ENCODE measurements at places on chromosomes 16 and 17.
A peak's percentile ranks its signal among the peaks of the same experiment; 100 is the strongest.

- DNase-seq: no peak
Observed at GRCh38 chr16:17098685-17099084, 372.1 kb downstream of the XYLT1 start.

GRCh38 chr17:81237591-81238489 is 1.0 kb downstream of the TEPSIN start:
- no peak for DNase-seq

DNA sequence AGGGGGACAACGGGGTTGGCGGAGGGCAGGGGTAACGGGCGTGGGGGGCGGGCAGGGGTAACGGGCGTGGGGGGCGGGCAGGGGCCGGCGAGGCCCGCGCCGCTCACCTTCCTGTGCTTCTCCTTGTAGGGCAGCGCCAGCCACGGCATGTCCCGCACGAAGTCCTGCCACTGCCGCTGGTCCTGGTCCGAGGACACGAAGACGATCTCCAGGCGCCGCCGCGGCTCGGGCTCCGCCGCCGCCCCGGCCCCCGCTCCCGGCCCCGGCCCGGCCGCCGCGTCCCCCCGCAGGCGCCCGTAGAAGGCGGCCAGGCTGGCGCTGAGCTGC is 401 bp downstream of the NXN start:
- DNase-seq: peak; percentile 15

GRCh38 chr17:74280093-74280513 is 6.1 kb downstream of the DNAI2 start:
- DNase-seq: peak; percentile 33

DNA sequence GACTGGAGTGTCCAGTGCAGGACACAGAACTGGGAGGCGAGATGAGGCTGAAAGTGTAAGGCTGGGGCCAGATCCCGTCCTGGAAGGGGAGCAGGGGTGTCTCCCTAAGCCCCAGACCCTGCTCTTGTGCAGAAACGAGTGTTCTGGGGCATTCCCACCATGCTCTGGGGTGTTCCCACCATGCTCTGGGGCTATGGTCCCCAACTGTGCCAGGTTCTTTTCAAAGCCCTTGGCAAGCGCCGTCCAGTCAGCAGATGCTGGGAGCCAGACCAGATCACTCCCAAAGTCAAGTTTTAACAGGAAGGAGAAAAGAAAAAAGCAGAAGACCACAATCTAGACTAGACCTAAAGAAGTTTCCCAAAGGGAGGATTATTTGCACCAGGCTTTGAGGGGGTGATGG is 2.5 kb downstream of the TAX1BP3 start:
- DNase-seq: no peak

DNA sequence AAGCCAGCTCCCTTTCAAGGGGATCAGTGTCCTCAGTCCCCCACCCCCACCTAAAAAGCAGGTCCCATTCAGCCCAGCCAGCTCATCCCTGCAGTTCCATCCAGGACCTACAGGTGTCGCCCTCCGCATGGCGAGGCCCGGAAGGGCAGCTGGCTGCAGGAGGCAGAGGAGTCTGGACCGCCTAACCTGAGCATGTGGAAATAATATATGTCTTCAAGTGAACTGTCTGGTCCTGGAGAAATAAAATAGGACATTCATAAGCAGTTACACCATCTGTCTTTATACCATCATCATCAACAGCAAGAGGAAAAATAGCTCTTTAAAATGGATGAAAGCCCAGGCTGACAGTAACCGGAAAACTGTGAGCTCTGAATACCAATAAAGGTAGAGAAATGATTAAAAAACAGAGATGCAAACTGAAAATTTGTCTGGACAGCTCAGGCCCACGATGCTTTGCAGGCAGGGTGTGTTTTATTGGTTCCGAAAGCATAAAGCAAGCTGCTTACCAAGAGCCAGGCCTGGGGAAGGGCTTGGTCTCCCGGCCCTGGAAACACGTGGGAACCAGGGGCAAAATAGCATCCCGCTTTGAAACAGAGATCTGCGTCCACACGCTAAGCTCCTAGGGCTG is 215.2 kb downstream of the ZFHX3 start:
- DNase-seq: peak; percentile 67

- no peak for DNase-seq
Observed at GRCh38 chr16:68179855-68180254, 56.1 kb downstream of the ESRP2 start.

- DNase-seq: no peak
Observed at GRCh38 chr17:1803280-1803679, 26.4 kb downstream of the SMYD4 start.

DNA sequence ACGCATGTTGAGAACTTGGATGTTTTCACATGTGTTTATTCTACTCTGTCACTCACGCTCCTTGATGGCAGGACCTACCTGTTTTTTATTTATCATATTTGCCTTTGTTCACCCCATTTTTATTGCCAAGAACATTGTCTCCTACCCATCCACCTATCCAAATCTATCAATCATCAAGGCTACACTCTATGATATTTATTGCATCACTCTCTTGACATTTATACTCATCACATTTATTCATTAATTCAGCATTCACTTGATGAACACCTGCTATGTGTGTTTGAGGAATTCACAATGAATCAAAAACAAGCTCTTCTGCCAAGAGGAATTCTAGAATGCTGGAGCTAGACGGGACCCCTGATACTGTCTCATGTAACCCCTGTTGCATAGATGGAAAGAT is 94.5 kb upstream of the ZNF469 start:
- no peak for DNase-seq

DNA sequence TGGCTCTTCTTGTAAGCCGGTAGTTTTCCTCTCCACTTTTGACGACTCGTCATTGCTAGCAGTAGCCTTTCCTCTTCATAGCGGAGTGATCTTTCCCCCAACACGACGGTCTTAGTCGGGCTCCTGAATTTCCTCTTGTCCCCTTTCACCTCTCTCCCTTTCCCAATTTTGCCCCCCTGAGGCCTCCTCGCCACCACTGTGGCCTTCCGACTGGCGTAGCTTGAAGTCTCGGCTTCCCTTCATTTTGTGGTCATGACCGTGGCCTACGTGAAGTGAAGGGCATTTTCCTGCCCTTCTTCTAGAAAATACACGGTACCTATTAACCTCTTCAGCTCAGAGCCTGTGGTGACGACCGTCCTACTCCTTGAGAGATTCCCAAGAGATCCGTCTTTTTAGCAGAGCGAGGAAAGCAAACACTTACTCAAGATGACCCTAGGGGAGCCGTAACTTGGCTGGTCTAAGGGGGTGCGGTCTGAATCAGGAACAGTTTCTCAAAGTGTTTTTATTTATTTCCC is 787 bp downstream of the PRKAR1A start:
- DNase-seq: no peak

DNA sequence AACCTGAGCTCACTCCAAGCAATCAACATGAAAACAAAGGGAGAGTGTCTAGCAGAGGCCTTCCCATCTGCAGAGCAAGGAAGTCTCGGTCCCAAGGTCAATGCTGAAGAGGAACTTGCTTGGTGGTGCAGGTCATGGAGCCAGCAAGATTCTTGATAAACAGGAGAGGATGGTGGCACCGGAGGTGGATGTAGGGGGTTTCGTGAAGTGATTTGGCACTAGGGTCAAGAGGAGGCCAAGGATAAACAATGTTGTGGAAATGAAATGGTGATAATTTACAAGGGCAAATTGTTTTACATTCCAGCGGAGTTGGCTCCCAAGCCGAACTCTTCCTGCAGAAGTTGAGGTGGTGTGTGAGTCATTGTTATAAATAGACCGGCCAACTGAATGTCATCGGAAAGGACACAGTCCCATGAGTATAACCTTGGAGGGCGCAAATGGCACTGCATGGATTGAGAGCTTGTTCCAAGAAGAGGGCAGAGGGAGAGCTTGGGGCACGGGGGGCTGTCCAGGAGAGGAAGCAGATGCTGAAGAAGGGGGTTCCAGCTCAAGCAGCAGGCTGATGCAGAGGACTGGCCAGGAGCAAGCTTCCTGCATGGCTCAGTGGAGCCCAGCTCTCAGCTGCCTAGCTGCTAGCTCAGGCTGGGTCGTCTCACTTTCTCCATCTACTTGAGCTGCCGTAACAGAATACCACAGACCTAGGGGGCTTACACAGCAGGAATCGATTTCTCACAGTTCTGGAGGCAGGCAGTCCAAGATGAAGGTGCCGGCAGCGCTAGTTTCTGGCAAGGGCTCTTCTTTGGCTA is 136.6 kb downstream of the COPRS start:
- DNase-seq: no peak

DNA sequence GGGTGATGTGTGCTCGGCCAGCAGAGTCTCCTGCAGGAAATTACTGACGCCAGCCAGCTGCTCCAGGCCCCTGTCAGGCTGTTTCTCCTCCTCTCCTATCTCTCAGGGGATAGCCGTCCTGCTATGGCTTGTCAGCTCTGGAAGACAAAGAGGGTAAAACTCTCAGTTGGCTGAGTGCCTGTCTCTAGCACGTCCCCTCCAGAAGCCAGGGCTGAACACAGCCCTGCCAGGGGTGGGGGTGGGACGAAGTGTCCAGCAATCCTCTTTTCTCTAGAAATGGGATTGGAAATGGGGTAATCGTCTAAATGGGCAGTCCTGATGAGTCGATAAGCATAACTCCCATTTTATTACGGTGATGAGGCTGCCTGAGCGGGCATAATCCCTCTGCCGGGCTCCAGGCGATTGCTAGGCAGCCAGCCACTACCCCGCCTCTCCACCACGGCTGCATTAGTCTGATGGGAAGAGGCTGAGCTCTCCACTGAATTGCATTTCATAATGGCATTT is 89.1 kb upstream of the GNAO1 start:
- DNase-seq: no peak

DNA sequence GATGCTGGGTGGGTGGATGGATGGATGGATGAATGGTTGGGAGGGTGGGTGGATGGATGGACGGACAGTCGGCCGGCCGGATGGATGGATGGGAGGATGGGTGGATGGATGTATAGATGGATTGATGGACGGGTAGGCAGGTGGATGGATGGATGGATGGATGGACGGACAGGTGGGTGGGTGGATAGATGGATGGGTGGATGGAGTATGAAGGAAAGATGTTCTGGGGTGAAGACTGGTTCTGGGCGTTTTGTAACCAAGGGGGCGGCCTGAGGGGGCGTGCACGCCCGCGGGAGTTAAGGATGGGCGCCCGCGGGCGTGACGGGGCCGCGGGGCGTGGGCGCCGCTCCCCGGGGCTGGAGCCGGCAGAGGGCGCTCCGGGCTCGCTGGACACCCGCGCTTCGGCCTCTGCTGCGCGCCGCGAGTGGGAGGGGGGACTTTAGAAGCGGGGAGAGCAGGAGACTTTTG is at the start of gene NECAB2:
Gene NECAB2 (plus strand): TSS at position 407 of the 468 bp plus-strand sequence. CDS start 405 bp downstream, outside the sequence.
- no peak for DNase-seq

- no peak for DNase-seq
Observed at GRCh38 chr16:9957433-9957832, 224.8 kb downstream of the GRIN2A start.

DNA sequence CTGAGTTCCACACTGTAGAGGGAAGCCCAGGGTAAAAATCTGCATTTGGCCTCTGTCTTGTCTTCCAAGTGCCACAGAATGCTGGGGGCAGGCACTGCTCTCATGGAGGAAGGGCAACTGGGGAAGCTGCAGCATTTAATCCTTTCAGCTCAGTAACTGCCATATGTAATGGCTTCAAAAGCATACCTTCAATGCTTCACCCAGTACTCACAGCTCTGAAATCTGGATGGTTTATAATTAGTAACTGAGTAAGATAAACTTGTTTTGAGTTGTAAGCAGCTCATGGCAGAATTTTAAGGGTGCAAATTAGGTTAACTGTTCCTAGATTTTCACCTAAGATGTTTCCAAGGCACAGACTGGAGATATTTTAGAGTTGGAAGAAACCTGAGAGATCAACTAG is 24.5 kb downstream of the PMP22 start:
- no peak for DNase-seq

DNA sequence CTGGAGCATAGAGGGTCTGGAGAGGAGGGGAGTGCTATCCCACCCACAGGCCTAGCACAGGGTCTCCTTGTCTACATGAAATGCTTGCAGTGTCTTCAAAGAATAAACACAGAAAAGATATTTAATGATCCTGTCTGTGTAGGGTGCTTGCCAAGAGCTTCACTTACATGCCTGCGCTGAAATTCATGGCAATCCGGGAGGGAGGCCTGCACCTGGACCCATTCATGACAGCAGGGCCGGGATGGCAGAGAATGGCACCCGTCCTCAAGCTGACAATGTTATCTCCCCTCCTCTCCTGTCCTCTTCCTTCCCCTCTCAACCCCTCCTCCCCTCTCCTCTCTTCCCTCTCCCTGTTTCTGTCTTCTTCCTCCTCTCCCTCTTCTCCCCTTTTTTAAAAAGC is 2.1 kb downstream of the ADGRG3 start:
- DNase-seq: no peak

DNA sequence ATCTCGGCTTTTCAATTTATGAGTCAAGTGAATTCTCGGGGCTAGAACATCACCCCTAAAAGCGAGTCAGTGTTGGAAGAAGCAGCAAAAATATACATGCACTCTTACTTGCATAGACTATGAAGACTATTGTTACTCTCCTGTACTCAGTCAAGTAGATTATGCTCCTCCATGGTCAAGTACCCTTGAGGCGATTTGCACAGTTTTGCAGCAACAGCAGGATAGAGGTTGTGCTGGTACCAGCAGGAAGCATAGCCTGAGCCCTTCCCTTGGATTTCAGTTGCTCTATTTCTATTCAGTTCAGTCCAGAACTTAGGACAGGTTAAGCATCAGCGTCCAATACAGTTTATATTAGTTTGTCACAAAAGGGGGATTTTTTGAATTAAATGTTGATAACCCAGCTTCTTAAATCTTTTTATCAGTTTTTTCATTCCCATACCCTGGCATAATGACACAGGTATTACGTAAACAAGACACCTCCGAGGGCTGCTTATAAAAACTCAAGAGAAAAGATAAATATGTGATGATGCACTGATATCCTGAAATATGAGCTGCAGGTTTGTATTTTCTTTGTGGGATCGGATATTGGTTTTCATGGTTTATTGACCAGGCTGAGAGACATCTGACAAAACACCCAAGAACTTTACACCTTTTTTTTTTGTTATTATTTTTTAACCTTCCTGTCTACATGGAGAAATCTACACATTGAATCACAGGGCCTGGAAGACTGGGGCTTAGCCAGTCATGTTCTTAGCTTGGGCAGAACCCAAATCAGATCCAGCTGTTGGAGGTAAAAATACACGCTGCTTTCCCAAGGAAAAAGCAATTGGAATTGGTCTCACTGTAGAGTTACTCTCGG is 144.1 kb downstream of the PITPNC1 start:
- DNase-seq: no peak

- no peak for DNase-seq
Observed at GRCh38 chr17:927611-928461, 51.7 kb downstream of the NXN start.

DNA sequence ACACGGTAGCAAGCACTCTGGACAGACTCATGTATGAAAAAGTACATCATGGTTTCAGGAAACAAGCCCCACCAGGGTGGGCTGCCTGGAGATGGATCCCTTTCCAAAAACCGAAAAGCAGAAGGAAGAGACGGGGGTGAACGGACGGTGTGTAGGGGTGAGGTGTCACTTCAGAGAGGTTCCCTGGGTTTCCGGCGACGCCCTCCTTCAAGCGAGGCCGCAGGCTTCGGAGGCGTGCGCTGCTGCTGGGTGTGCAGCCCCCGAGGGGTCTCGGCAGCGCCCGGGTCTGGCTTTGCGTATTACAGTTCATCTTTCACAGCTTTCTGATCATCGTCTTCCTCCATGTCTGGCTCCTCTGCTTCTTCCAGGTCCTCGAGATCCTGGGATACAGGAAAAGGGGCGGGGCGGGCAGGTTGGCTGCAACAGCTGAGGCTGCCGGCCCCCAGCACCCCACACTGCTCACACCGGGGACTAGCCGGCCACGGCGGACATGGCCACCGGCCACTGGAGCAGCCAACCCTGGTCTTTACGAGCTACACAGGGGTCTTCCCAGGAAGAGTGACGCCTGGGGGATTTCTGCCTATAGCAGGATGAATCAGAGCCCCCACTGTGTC is 9.0 kb upstream of the PPP1R27 start:
- DNase-seq: no peak

GRCh38 chr16:11010575-11011221 is 66.3 kb downstream of the CLEC16A start:
- no peak for DNase-seq

All from stimulated activated CD4-positive, alpha-beta T cell treated with anti-CD3 and anti-CD28 coated beads, Interleukin-12 subunit alpha, Interleukin-12 subunit beta, amount 100 ng/mL, for 4 hours (primary cell).